ENCODE measurements at places on chromosomes 7 and 10.

DNA sequence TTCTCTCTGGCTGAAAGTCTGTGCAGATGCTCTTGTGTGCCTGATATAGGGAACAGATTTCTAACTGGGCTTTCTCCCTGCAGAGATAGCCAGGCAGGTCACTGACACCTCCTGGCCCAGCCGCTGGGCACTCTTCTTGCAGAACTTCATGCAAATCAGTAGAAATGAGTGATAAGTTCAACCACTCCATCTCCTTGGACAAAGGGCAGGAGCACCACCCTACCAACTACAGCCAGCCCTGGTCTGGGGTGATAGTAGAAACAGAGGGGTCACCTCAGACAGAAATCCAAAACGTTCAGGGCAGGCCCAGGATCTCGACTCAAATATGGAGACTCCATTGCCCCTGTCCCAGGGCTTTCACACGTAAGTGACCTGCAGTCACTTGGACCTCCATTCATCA, 917.8 kb upstream of the ZNF722 start:
- no peak for DNase-seq

DNA sequence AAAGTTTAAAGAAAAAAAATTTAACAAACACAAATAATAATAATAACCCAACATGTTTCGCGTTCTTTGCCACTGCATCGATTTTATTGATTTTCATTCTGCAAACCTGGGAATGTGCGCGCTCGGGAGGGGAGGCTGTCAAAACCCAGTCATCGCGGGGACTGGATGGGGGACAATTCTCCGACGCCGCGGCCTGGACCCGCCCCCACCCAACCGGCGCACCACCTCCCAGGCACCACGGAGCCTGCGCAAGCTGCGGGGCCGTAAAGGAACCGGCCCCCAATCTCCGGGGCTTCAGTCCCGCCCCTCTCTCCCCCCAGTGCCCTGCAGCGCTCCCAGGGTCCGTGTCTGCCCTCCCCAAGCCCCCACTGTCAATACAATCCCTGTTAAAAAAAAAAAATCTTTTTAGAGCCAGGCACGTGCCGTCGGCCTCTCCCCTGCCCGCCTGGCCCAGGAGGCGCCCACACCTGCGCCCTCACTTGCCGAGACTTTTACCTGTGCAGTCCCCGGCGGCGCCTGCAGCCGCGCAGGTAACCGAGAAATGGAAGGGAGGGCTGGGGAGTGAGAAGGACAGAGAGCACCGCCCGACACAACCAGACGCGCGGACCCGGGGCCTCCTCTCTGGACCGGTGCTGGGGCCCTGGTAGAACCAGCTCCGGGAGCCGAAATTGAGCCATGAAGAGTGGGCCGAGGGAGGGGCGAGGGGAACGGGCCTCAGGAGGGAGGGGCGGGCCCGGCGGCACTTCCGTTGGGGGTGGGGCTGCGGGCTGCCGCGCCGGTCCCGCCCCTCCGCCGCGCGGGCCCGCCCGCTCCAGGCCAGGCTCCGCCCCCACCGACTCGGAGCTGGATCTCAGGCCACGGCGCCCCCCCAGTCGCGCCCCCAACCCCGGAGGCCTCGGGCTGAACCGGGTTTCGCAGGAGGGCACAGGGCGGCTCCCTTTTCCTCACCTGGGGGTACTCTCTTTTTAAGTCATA, 7.6 kb upstream of the ZNF503 start:
- peak; percentile 70 for DNase-seq

GRCh38 chr10:124916098-124916584, 25.8 kb upstream of the ZRANB1 start:
- peak; percentile 34 for DNase-seq

GRCh38 chr7:37145682-37146081, 303.0 kb downstream of the ELMO1 start:
- DNase-seq, result no peak

DNA sequence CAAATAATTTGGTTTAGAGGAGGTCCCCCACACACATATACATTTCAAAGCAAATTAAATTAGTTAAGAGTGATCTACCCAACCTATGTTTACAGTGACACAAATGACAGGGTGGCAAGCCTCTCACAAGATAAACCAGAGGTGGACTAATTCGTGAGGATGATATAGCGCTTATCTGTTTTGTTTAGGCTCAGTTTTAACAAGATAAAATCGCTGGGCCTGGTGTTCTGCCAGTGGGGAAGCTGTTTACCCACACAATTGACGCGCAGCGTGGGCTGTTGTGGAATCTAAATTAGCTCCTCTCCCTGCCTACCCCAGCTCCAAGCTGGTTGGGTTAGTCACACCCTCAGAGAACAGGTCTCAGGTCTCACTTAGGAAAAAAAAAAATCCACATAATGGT, 16.7 kb upstream of the PLXNA4 start:
- DNase-seq, result no peak

DNA sequence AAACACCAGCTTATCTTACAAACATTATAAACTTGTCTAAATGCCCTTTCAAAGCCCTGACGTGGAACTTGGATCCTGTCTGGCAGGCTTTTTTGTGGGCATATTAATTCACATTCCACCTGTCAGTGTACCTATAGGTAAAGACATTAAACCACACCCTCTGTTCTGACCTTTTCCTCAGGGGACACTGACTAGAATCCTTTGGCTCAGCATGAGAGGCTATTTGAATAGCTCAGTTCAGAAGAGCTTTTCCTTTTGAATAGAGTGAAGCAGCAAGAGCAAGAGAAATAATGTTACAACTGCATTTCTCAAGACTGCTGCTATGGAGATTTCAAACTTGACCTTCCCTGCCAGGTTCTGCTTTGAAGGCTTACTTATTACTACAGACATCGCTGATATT, 76.9 kb downstream of the CYP51A1 start:
- peak; percentile 97 for DNase-seq

All from small intestine (tissue), 16 donors.